ENCODE measurements at places on chromosomes 16 and 17.
A peak's percentile ranks its signal among the peaks of the same experiment; 100 is the strongest.

DNA sequence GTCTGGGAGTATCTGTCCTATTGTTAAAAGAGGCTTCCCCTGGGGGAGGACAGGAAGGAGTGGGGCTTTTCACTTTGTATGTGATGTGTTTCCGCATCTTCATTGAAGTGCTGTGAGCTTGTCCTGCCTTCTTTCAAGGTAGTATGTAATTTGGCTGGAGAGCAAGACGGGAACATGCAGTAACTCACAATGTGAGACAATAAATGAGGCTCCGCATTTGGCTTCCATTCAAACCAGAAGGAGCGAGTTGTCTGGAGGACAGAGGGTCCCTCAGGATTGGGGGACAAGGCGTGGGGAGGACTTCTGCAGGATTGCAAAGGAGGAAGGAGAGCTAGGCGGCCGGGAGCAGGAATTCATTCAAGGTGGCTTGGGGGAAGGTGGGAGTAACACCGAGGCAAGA, 203.5 kb downstream of the RBFOX3 start:
- DNase-seq: no peak

- no peak for DNase-seq
Observed at GRCh38 chr17:41634639-41635038, 10.3 kb upstream of the KRT17 start.

DNA sequence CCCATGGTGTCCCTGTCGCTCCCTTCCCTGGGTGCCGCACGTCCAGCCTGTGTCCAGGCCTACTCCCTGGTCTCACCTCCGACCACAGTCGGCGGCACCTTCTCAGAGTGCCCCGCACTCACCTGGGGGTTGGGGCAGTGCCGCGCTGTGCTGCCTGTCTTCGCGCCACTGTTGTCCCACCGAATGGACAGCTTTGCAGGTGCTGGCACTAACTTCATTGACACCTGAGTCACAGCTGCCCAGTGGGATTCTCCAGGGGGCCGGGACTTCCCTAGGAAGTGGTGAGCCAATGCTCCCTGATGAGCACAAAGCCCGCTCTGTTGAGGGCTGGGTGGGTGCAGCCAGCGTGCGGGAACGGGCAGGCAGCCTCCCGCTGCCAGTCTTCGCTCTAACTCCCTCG, 24.3 kb upstream of the DBNDD1 start:
- no peak for DNase-seq

DNA sequence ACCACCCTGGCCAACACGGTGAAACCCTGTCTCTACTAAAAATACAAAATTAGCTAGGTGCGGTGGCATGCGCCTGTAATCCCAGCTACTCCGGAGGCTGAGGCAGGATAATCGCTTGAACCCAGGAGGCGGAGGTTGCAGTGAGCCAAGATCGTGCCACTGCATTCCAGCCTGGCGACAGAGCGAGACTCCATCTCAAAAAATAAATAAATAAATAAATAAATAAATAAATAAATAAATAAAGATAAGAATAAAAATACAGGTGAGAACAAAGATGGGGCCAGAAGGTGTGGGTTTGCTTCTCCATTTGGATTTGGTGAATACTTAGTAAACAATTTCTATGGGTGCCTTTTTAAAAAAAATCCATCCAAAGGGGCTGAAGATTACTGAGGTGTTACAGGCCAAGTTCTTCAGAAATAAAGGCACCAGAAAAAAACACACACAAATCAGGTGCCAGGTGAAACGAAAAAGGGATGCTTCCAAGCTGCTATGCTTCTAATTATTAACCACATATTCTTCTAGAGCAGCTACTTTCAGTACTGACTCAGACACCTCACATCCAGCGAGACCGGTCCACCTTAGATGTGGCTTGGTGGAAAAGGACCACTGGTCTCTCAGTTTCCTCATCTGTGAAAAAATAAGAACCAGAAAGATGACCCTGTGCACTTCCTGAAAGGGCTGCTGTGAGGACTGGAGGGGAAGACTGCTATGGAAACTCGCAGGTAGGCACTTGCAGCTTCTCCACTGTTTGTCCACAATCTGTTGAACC, 9.2 kb downstream of the GLYR1 start:
- DNase-seq: no peak

GRCh38 chr16:10370096-10370726, 15.7 kb upstream of the ATF7IP2 start:
- no peak for DNase-seq

- no peak for DNase-seq
Observed at GRCh38 chr16:89984216-89984615, 35.0 kb downstream of the DBNDD1 start.

GRCh38 chr16:11254913-11255736, 879 bp downstream of the SOCS1 start:
- DNase-seq: no peak

- no peak for DNase-seq
Observed at GRCh38 chr17:45579529-45580495, 89.3 kb upstream of the PLEKHM1 start.

GRCh38 chr17:75575728-75576127, 11.9 kb upstream of the MYO15B start:
- DNase-seq: no peak

DNA sequence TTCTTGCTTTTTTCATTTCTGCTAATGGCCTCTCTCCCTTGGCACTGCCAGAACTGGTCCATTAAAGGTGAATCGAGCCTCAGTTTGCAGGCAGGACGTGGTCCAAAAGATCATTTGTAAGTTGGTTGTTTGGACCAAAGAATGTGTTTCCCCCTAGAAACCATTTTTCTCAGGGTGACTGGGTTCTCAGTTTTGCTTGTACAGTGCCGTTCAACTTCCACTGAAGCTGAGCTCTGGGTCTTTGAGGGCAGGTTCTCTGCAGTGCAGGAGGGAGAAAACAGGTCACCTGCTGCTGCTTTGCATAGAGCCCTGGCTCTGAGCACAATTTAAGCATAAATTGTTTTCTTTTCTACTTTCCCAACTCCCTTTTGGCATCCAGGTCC, 9.0 kb upstream of the AMZ2 start:
- DNase-seq: no peak

DNA sequence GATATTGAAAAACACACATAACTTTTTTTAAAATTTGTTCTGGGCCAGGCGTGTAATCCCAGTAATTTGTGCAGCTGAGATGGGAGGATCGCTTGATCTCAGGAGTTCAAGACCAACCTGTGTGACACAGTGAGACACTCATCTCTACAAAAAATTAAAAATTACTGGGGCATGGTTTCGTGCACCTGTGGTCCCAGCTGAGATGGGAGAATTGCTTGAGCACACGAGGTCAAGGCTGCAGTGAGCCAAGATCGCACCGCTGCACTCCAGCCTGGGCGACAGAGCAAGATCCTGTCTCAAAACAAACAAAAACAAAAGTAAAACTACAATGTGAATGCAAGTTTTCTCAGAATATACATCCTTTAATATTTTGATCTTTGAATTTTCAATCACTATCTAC, 15.1 kb downstream of the C16orf54 start:
- DNase-seq: no peak

DNA sequence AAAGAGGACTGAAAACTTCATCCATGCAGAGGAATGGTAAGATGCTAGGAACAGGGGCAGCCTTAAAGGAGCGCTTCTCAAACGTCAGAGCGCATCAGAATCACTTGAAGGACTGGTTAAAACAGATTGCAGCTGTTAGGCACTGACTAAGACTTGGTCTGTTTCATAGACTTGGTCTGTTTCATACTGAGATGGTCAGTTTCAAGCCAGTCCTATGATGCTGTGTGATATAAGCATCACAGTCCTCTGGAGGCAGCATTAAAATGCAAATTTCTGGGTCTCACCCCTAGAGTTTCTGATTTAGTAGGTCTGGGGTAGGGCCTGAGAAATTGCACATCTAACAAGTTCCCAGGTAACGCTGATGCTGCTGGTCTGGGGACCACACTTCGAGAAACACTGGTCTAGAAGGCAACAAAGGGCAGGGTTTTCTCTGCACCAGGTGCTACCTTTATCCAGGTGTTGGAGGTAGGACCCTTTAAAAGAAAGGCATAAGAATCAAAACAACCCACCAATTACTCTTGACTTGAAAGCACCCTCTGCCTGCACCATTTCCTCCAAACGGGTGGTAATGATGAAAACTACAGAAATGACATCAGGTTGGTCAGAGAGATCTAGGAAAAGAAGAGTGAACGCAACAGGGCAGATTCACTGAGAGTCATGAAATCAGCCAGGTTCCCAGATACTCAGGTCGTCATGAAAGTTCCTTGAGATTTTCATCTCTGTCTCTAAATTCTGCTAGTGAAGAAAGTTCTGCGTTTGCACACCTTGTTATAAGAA, 95.0 kb upstream of the RCVRN start:
- DNase-seq: no peak

DNA sequence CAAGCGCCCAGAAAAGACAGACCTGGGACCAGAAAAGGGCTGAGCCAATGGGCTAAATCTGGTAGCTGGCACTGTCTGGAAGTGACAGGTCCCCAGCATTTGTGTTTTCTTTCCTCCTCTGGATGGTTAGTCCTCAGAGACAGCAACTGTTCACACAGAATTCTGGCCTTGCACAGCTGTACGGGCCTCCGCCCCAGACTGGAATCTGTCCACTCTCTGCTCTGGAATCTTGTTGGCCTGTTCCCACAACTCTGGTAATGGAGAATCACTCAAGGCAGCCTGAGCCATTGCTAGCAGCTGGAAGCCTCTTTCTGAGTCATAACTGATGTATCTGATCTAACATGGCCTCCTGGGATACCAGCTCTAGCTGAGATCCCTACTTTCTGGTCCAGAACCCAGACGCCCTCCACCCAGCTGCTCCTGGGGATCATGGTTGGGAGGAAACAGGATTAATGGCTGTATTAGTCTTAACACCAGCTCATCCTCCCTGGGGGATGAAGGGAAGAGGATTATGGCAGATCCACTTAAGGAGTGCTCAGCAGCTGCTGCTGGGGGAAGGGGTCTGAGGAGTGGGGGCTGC, 9.1 kb downstream of the ZNF668 start:
- DNase-seq: no peak

DNA sequence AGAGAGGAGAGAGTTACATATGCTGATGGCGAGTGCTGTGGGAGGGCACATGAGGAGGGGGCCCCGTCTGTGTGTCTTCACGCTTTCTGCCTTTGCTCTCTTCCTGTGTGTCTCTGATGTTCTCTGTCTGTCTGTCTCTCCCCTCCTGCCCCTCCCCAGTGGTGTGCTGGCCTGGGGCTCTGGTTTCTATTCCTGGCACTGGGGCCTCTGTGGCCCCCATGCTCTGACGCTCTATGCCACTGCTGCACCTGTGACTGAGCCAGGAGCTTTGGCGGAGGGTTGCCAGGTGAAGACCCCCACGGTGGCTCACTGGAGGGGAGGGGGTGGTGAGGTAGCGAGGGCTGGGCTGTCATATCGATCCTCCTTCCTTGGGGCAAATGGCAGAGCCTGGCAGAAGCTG, 24.6 kb upstream of the BRD7 start:
- DNase-seq: no peak

DNA sequence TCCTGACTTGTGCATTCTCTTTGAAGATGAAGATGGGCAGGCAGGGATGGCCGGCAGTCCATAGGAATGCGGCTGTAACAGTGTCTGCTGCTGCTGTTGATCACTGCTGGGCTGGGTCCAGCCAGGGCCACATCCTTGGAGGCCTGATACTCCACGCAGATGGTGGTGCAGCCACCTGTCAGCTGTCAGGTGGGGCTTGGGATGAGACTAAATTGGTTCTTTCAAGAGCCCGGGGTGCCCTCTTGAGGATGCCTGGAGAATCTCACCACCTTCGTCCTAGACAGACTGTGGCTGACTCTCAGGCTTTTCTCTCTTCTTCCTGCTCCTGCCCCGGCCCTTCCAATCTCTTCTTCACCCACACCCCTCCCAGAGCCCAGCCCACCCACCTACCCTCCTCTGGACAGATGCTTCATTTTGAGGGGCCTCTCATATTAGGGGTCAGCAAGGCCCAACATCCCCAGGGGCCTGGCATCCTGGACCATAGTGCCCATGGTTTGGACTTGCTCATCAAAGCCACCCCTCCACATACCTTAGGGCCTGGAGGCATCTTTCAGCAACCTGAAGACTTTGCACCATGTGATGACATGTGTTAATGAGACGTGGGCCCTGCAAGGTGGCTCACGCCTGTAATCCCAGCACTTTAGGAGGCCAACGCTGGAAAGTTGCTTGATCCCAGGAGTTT, 19.1 kb downstream of the OSBPL7 start:
- DNase-seq: peak; percentile 39

All from activated naive CD8-positive, alpha-beta T cell treated with anti-CD3 and anti-CD28 coated beads, Interleukin-2, amount 50 U/mL, for 16 hours (primary cell).